NB4 (cell line): ENCODE measurements at places on chromosomes 7 and 10.

- DNase-seq: no peak
Measured at GRCh38 chr7:97016381-97017191, 8.0 kb downstream of the DLX5 start.

GRCh38 chr7:42572056-42572455 is 335.0 kb upstream of the GLI3 start:
- no peak for DNase-seq

DNA sequence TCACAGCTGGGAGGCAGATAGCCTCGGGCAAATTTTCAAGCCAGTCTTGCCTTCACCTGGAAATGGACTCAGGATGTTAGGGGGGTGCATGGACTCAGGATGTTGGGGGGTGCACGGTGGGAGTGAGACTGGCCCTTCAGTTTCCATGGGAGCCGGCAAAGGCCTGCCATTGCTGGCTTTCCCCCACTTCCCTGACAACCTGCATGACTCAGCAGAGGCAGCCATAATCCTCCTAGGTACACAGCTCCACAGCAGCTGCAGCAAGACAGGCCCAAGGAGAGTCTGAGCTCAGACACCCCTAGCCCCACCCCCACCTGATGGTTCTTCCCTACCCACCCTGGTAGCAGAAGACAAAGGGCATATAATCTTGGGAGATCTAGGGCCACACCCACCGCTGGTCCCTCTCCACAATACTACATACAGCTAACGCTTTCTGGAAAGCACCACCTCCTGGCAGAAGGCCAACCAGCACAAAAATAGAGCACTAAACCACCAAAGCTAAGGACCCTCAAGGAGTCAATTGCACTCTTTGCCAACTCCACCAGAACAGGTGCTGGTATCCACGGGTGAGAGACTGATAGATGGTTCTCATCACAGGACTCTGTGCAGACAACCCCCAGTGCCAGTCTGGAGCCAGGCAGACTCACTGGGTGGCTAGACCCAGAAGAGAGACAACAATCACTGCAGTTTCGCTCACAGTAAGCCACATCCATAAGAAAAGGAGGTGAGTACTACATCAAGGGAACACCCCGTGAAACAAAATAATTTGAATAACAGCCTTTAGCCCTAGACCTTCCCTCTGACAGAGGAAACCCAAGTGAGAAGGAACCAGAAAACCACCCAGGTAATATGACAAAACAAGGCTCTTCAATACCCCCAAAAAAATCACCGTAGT is 18.3 kb downstream of the C7orf25 start:
- DNase-seq: no peak

GRCh38 chr7:1698951-1699350 is 28.9 kb downstream of the ELFN1 start:
- no peak for DNase-seq

- no peak for DNase-seq
Measured at GRCh38 chr7:75033826-75034225, 39.8 kb downstream of the RCC1L start.

- no peak for DNase-seq
Measured at GRCh38 chr7:81616951-81617350, 152.9 kb downstream of the HGF start.

- DNase-seq: peak; percentile 91
Measured at GRCh38 chr10:70308121-70309060, 24.6 kb upstream of the NPFFR1 start.
